Stimulated activated CD4-positive, alpha-beta T cell treated with anti-CD3 and anti-CD28 coated beads, Interleukin-1b, Interleukin-23, amount 100 ng/mL, for 1 hour (primary cell): ENCODE measurements at places on chromosomes 6 and 20.

- DNase-seq, result no peak
Measured at GRCh38 chr6:50905297-50905696, 86.6 kb downstream of the TFAP2B start.

- DNase-seq, result no peak
Measured at GRCh38 chr20:36599912-36600345, 5.7 kb upstream of the RAB5IF start.

- no peak for DNase-seq
Measured at GRCh38 chr20:2144850-2145249, 43.2 kb downstream of the STK35 start.

- DNase-seq, result no peak
Measured at GRCh38 chr20:59175861-59176260, 12.2 kb downstream of the ZNF831 start.

DNA sequence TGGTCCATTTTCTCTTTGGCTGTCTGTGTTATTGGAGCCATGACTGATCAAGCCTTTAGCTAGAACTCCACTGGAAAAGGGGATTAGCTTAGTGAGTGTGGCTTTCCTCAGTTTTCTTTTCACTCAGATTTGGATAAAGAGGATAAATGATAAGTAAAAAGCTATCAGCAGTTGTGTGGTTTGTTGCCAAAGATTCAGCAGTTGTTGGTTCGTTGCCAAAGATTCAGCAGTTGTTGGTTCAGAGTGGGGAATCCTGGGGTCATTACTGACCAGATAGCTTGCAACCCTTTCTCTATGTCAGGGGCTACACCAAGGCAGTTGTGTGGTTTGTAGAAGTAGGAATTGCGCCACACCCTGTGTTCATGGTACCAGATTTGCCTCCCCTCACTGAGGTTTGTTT is 107.7 kb upstream of the SCP2D1 start:
- DNase-seq, result no peak
